A549 treated with Hydrocortisone at 1 μM for 4 hours (cell line): ENCODE measurements at places on chromosomes 7 and 10. TPM values are rescaled to one million over a fixed set of nuclear protein-coding genes. Genes with fewer than 3 reads are reported as not detected.

The LRMDA gene
- 3.6 to 5.1 TPM (median 4.4 TPM) in 5 replicates for total RNA-seq

The UNC5B gene
- total RNA-seq = 2.5 to 3.3 TPM (median 3.1 TPM) in 5 replicates

The SEMA3C gene
- total RNA-seq = 45.2 to 85.7 TPM (median 75.5 TPM) in 5 replicates

The DRGX gene
- 0.03 to 0.08 TPM (median 0.06 TPM) in 3 of 5 replicates, not detected in the others for total RNA-seq

The GRM3 gene
- total RNA-seq = not detected in 5 replicates
